ENCODE measurements at places on chromosomes 16 and 17. TPM values are rescaled to one million over a fixed set of nuclear protein-coding genes. Genes with fewer than 3 reads are reported as not detected.

STH gene
- not detected for total RNA-seq

GP1BA gene
- total RNA-seq = not detected

SLC9A5 gene
- 5.2 TPM for total RNA-seq

NTN1 gene
- 24.5 TPM for total RNA-seq

DNA sequence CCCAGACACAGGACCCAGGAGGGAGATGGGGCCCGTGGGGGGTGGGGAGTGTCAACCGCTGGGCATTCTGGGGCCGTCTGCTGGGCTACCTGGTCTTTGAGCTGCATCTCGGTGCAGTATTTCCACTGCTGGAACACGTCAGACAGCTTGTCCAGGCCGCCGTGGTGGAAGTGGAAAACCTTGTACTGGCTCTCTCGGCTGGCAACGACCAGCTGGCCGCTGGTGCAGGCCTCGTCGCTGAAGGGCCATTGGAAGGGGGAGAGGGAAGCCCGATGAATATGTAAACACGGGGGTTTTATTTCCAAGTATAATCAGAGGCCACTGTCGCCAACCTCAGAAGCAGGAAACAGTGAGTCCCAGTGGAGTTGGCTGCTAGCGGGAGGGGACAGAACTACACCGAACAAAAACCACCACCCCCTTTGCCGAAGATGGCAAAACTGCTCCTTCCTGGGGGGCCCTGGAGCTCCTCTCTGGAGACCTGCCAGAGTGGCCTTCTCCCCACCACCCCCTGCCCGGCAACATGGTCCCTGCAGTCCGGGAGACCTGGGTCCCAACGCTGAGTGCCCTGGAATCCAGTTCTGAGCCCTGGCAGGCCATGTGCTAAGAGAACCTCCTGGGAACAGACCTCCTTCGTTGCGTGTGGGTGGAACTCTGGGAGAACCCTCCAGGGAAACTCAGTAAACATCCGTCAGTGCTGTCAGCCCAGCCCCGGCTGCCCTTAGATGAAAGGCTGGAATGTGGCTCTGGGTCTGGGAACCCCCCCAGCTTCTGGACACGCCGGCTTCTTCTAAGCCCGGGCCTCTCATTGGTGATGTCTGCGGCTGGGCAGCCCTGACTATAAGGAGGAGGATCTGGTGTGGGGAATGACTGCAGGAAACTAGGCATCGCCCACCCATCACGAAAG is 84.1 kb downstream of the TBC1D16 start:
- H3K4me3 ChIP-seq = no peak overlapping the region
- no peaks in the 10 kb centered on the region for H3K36me3 ChIP-seq
- no peaks in the 10 kb centered on the region for H3K4me1 ChIP-seq
- DNase-seq = no peak
- H3K27me3 ChIP-seq = no peaks in the 10 kb centered on the region

- no peak overlapping the region for H3K4me3 ChIP-seq
- DNase-seq = peak; percentile 49
- H3K4me1 ChIP-seq = peaks cover 67% of the 10 kb centered on the region
- no peaks in the 10 kb centered on the region for H3K36me3 ChIP-seq
- H3K27ac ChIP-seq = peak overlapping the region; percentile 65
These were observed 3.6 kb upstream of the SLC16A5 start for GRCh38 chr17:75084039-75084660.

GRCh38 chr17:30218799-30219198 is 16.7 kb downstream of the SLC6A4 start:
- no peak overlapping the region for H3K27ac ChIP-seq
- no peak for DNase-seq
- peaks cover 3% of the 10 kb centered on the region for H3K4me1 ChIP-seq
- no peaks in the 10 kb centered on the region for H3K27me3 ChIP-seq

DNA sequence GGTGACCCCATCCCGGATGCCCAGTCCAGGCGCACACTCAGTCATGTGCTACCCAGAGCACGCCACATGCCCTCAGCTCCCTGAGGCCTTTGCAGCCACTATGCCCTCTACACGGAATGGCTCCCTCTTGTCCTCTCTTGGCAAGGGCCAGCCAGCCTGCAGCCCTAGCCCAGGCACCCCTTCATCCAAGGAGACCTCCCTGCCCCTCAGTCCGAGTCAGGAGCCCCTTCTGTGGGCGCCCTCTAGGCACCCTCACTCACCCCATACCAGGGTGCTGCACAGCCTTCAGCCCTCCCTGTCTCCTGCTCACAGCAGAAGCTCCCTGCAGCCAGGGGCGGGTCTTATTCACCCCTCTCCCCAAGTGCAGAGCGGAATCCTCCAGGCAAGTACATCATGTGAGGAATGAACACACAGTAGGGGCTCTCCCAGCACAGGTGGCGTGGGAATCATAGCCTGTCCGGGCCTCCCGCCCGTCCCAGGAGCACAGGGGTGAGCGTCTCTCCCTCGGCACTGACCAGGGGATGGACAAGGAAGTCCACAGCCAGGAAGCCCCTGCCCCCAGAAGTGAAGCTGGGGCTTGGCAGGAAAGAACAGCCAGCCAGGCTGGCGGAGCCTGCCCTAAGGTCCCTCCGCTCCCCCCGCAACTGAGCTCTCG is 186.9 kb downstream of the RBFOX3 start:
- H3K27ac ChIP-seq = no peak overlapping the region
- H3K4me1 ChIP-seq = no peaks in the 10 kb centered on the region
- DNase-seq = no peak
- no peak overlapping the region for H3K4me3 ChIP-seq
- H3K36me3 ChIP-seq = no peaks in the 10 kb centered on the region

- H3K4me1 ChIP-seq = no peaks in the 10 kb centered on the region
- no peak overlapping the region for H3K27ac ChIP-seq
- no peak for DNase-seq
- H3K27me3 ChIP-seq = no peaks in the 10 kb centered on the region
- H3K4me3 ChIP-seq = no peak overlapping the region
These were observed 258.6 kb downstream of the PMP22 start for GRCh38 chr17:15006421-15007128.
